NCI-H345 (cell line): ENCODE measurements at places on chromosomes 1 and 21.
A peak's percentile ranks its signal among the peaks of the same experiment; 100 is the strongest.

- peak; percentile 29 for DNase-seq
Observed at GRCh38 chr1:153312570-153313186, at the start of gene PGLYRP3. PGLYRP3 (minus strand) TSS chr1:153312952; CDS start chr1:153310665, 2,287 bp downstream.

- DNase-seq, result peak; percentile 41
Observed at GRCh38 chr21:41133874-41134522, 34.0 kb upstream of the BACE2 start.

DNA sequence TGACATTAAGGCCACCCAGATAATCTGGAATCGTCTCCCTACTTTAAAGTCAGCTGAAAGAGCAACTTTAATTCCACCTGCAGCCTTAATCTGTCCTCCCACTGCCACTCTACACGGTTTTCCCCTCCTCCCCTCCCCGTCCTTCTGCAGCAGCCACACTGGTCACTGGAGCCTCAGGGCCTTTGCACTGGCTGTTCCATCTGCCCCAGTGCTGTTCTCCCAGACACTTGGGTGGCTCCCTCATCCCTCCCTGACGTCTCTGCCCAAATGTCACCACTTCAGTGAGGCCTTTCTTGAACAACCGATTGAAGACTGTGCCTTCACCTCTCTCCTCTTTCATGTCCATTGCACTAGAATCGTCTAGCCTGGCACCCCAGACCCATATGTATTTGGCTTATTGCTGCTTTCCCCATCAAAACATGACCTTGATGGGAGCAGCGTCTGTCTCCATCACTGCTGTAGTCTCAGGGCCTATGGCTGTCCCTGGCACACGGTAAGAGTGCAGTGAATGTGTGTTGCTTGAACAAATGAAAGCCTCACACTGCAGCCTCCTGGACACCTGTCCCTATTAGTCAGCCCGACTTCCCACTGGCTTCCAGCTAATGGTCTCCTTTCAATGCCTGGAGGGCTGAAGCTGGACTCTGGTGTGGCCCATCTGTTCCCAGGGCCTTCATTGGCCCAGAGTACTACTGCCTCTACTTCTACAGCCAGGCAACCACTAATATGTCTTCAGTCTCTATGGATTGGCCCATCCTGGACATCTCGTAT is 10.6 kb upstream of the PRDM16 start:
- no peak for DNase-seq

DNA sequence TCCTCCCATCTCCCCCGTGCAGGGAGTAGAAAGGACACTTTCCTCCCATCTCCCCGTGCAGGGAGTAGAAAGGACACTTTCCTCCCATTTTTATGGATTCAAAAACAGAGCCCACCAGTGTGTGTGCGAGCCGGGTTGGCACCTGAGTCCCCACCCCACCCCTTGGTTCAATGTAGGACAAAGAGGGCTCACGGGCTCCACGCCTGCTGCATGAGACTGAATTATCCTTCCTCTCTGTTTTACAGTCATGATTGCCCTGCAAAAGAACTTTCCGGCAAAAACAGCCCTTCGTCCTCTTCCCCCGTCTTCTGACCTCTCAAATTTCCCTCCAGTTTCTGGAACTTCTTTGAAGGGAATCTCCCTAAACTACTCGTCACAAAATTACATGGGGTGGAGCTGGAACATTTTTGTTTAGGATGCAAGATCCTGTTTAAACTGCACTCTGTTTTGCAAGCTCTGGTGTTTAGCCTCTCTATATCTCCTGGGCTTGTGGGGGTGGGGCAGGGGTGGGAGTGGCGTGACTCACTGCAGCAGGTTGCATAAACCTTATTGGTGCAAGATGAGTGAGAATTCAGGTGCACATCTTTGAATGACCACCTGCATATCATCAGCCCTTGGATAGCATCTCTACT is 99.8 kb downstream of the PSMG1 start:
- DNase-seq, result no peak

DNA sequence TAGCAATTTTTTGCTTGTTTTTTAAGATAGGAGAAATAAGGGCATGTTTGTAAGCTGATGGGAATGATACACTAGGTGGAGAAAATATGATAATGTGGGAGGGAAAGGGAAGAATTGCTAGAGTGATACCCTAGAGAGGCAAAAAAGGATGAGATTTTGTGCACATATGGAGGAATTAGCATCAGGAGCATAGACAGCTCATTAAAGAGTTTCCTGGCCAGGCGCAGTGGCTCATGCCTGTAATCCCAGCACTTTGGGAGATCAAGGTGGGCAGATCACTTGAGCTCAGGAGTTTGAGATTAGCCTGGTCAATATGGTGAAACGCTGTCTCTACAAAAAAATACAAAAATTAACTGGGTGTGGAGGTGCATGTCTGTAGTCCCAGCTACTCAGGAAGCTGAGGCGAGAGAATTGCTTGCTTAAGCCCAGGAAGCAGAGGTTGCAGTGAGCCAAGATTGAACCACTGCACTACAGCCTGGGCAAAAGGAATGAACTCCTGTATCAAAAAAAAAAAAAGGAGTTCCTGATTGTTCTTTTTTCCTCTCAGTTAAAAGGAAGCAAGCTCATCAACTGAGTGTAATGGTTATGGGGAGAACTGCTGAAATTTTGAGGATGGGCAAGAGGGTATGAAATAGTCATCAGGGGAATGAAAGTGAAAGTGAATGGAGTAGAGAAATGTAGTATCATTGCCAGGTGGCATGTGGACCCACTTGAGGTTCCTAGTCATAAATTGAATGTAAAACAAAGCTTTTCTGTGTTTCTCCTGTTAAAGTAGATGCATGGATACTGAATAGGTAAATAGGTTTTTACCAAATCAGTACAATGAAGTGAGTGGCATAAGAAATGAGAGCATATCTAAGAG is 35.5 kb downstream of the SH3GLB1 start:
- no peak for DNase-seq

DNA sequence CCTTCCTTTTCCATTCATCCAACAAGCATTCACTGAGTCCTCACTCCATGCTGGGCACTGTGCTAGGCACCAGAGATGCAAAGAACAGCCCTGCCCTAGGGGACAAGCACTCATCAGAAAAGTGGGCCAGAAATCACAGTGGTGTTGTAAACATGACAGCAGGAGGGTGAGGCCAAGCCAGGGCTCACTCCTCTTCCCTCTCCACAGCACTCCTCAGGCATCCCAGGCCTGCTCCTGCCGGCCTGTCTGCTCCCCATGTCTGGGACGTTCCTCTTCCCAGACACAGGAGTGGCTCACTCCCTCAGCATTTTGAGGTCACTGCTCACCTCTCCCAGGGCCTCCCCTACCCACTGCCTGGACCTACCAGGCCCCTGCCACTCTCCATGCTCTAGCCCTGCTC is 61.8 kb downstream of the KCND3 start:
- no peak for DNase-seq

DNA sequence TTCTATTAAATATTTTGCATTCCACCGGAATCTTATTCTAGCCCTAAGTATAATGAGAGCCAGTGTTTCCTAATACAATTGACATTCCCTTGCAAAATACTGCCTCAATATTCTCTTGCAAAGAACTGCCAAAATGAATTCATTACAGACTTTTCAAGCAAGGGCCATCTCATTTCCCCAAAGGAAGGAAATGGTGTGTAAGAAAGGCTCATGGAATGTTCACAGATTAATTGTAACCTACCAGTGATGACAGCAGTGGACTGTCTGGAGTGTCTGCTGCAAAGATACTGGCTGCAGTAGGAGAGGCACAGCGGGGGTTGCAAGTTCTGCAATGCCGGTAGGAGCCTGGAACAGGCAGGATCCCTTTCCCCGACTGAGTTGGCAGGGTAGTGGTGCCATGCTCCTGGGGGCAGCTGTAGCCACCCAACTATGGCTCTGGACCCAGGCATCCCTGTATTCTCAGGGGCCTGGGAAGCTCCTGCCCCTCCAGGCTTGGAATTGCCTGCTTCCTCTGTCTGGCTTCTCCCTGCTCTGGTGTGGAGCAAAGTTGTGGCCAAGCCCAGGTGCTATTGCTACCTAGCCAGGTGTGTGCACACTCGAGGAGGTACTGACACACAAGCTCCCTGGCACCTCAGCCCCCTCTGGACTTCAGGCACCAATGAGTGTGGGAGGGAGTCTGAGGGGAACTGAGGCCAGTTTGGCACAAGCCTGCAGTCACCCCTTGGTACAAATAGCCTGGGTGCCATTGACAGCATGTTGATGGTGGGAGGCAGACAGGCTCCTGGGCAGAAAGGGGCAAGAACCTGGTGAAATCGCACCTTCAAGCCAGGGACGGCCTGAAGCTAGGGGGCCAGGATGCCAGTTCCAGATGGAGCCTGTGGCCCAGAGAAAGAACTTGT is 1371.0 kb downstream of the KCNT2 start:
- DNase-seq, result no peak
